ENCODE measurements at places on chromosomes 12 and 14.

- no peaks in the 10 kb centered on the region for H3K27me3 ChIP-seq
- peak overlapping the region; percentile 42 for H3K4me3 ChIP-seq
- peaks cover 3% of the 10 kb centered on the region for H3K4me1 ChIP-seq
- no peak for DNase-seq
- no peaks in the 10 kb centered on the region for H3K36me3 ChIP-seq
Observed at GRCh38 chr14:70018713-70019211, 139.5 kb downstream of the SMOC1 start.

DNA sequence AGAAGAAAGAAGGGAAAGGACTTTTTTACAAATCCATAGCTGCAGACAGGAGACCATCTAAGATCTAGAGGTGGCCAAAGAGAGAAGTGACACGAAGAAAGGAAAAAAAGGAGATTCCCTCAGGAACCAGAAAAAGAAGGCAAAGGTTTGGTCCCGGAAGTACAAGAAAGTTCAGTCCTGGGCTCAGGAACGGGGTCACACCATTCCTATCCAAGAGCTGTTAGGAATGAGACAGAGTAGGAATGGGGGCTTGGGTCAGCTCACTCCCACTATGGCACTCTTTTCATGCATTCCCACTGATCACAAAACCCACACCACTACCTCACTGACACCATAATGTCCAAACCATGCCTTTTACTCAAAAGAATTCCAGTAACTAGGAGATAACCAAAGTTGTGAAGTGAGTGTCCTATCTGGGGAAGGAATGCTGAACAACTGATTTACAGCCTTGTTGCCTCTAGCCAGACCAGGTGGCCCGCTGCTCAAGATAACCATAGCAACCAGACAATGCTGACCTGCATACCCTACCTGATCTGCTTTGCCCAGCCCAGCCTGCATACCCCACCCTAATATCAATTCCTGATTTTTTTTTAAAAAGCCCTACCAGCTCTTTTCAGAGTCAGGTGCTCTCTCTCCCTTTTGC lies 8.4 kb downstream of the PPP2R3C start:
- H3K4me1 ChIP-seq = no peaks in the 10 kb centered on the region
- no peak overlapping the region for H3K4me3 ChIP-seq
- DNase-seq = no peak
- H3K27me3 ChIP-seq = no peaks in the 10 kb centered on the region

DNA sequence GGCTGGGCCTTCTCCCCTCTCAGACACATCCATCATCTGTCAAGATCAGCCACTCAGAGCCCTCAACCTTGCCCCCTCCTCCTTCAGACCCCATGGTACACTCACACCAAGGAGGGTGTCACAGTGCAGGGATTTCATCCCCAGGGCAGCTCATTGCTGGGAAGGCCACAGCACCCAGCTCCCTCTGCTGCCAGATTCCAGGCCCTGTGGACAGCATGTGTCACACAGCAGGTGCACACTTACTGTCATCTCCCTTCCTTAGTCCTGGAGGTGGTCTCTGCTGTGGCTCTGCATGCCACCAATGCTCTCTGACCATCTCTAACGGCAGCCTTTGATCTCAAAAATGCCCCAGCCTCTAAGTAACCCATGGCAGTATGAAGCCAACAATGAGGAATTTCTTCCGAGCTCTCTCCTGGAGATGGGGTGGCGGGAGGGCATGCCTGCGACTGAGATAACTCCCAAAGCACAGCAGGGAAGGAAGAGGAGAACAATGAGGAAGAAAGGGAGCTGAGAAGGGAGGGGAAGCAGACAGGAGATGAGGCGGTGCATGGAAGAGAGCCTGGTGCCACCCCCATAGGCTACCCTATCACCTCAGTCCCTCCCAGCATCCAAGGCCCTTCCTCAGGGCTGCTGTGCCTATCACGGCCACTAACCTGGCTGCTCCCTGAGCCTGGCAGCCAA lies 101.0 kb downstream of the SINHCAF start:
- no peaks in the 10 kb centered on the region for H3K27me3 ChIP-seq
- H3K4me3 ChIP-seq = no peak overlapping the region
- H3K4me1 ChIP-seq = no peaks in the 10 kb centered on the region
- no peak overlapping the region for H3K27ac ChIP-seq
- no peaks in the 10 kb centered on the region for H3K36me3 ChIP-seq

DNA sequence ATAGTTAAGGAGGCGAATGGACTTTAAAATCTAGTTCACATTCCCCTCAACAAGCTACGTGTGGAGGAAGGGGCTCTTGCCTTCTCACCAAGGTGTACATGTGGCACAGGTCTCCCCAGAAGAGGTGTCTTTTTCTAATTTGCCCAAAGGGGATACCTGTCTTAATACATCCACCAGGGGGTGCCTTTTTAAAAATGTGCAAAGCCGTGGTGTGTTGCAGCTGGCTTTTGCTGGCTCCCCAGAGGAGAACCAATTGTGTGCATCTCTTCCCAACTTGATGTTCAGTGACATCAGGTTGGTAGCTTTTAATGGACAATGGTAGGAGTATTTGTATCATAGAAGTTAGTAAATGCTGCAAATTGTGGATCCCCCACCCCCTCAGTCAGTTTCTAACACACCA lies 33.8 kb downstream of the CREBL2 start:
- no peak overlapping the region for H3K27ac ChIP-seq
- no peak for DNase-seq
- H3K27me3 ChIP-seq = no peaks in the 10 kb centered on the region
- H3K4me1 ChIP-seq = no peaks in the 10 kb centered on the region
- no peak overlapping the region for H3K4me3 ChIP-seq
- H3K36me3 ChIP-seq = peaks cover 33% of the 10 kb centered on the region

- no peaks in the 10 kb centered on the region for H3K36me3 ChIP-seq
- no peak for DNase-seq
- peak overlapping the region; percentile 64 for H3K27ac ChIP-seq
- no peaks in the 10 kb centered on the region for H3K27me3 ChIP-seq
- peak overlapping the region; percentile 84 for H3K4me3 ChIP-seq
Observed at GRCh38 chr14:50943261-50943942, 881 bp downstream of the PYGL start.

- no peak overlapping the region for H3K4me3 ChIP-seq
- H3K27ac ChIP-seq = no peak overlapping the region
- H3K36me3 ChIP-seq = no peaks in the 10 kb centered on the region
- no peaks in the 10 kb centered on the region for H3K4me1 ChIP-seq
- no peaks in the 10 kb centered on the region for H3K27me3 ChIP-seq
Observed at GRCh38 chr12:98149691-98150210, 365.6 kb upstream of the TMPO start.

GRCh38 chr12:96308881-96309280 lies 91.4 kb downstream of the CDK17 start:
- H3K4me3 ChIP-seq = no peak overlapping the region
- H3K4me1 ChIP-seq = no peaks in the 10 kb centered on the region
- H3K27ac ChIP-seq = no peak overlapping the region
- no peaks in the 10 kb centered on the region for H3K27me3 ChIP-seq
- no peak for DNase-seq

DNA sequence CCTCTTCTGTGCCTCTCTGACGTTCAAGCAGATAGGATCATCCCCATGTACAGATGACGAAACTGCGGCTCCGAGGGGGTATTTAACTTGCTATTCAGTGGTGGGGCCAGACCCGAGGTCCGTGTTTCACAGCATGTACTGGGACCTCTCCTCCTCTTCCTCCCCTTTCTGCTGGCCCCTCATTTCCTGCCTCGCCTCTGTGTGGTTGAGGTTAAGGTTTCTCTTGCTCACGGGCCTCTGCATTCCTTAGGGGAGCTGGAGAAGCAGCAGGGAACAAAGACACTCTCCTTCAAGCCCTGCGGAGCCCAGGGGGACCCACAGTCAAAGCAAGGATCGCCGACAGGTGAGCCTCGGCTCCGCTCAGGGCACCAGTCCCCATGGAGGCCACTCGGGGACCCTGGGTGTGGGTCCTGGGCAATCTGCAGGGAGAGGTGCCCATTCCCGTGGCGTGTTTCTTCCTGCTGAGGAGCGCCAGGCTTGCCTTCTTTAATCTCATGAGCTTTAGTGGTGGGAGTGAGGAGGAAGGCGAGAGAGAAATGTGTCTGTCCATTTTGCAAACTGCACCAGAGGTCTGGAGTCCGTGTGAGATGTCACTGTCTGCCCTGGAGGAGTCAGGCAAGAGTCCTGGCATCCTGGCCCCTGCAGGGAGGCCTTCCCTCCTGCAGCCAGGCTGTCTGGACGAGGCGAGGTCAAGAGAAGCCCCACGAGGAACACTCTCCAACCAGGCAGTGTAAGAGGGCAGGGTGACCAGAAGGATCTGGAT lies 45.0 kb downstream of the SLC6A12 start:
- H3K27ac ChIP-seq = no peak overlapping the region
- H3K4me1 ChIP-seq = no peaks in the 10 kb centered on the region
- no peak overlapping the region for H3K4me3 ChIP-seq
- no peaks in the 10 kb centered on the region for H3K36me3 ChIP-seq
- no peaks in the 10 kb centered on the region for H3K27me3 ChIP-seq
- no peak for DNase-seq

DNA sequence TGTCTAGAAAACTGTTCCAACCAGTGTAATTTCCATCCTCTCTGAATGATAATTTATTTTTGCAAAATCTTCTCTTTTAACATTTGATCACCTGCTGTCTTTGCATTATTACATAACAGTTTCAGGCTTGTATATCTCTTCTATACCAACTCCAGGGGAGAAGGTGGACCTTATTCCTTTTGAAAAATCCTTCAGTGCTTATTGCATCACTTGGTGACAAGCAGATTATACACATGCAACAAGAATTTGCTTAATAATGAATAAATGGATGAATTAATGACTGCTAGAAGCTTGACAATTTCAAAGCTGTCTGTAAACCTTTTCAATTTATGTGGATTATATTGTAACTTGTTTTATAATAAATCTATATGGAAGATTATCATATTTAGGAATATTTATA lies 37.3 kb upstream of the C12orf75 start:
- no peaks in the 10 kb centered on the region for H3K36me3 ChIP-seq
- DNase-seq = no peak
- no peak overlapping the region for H3K27ac ChIP-seq
- H3K4me1 ChIP-seq = no peaks in the 10 kb centered on the region
